ENCODE measurements at places on chromosomes 5 and 9. TPM values are rescaled to one million over a fixed set of nuclear protein-coding genes. Genes with fewer than 3 reads are reported as not detected.
A peak's percentile ranks its signal among the peaks of the same experiment; 100 is the strongest.

DNA sequence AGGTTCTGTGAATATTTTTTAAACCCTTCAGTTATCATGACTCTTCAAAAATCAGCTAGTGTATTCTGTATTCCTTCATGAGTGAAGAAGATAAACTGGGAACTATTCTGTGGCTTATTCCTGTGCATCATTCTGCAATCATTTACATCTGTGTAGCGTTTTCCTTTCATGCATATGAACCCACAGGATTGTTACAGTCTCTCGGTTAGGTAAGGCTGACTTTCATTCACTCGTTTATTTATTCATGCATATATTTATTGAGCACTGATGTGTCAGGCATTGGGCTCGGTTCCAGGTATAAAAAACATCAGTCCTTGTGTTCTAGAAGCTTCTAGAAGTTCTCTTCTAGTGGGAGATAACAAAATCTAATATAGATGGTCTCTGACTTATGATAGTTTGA, 318.4 kb downstream of the MAN2A1 start:
- DNase-seq, result no peak

DNA sequence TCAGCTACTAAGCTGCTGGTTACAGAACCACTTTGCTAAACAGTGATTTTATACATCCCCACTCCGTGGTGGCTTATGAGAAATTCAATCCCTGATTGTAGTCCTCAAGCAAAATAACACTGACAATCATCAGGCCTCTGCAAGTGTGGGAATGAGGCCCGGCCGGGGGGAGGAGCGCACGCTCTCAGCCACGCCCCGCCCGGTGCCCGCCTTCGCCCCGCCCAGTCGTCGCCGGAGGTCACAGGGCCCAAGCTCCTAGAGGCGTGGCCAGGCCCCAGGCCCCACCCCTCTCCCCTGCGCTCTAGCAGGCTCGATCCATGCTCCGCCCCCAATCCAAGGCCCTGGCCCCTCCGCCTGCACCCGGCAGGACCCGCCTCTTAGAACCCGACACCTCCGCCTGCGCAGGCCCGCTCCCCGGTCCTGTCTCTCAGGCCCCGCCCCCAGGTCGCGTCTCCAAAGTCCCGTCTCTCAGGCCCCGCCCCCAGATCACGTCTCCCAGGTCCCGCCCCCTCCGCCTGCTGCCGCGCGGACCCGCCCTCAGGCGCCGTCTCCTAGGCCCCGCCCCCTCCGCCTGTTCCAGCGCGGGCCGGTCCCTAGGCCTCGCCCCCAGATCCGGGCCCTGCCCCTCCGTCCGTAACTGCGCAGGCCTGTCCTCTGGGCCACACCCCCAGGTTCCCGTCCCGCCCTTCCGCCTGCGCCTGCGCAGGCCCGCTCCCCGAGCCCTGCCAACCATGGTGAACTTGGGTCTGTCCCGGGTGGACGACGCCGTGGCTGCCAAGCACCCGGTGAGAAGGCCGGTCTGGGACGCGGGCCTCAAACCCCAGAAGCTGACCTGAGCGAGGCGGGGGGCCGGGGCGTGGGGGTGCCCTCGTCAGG, at the start of gene TMEM141:
TMEM141 (plus strand) TSS at position 705 of the 876 bp plus-strand sequence; CDS start at position 732, 27 bp downstream.
- DNase-seq, result peak; percentile 100

DNA sequence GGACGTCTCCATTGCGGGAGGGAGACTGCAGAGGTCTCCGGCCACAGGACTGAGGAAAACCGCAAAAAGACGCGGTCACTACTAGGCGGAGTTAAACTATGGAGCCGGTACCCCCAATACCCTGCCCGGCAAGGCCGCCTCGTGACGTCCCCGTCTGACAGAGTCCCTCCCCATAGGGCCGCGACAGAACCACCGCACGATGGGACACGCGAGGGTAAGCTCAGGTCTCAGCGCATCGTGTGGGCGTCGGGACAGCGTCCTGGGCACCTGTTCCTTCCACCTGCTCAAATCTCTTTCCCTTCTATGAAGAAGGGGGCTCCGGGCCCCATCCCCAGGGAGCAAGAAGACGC, 35.2 kb upstream of the GLDC start:
- peak; percentile 77 for DNase-seq

DNA sequence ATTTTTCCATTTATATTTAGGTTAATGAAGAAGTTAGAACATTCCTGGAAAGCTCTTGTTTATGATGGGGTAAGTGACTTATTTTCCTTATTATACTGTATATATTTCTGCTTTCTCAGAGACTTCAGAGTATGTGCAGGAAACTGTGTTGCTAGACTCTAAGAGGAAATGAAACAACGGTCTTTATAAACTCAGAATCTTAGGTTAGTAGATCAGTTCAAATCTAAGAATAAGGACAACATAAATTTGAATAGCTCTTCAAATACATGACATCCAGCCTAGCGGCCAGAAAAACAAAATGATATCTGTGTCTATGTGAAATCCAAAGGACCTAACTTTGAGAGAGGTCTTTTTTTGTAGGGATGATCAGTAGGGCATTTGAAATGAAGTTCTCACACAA, 94.3 kb downstream of the PRKACG start:
- DNase-seq, result no peak

GRCh38 chr5:150164211-150164980, 2.2 kb upstream of the CDX1 start:
- DNase-seq, result no peak

DNA sequence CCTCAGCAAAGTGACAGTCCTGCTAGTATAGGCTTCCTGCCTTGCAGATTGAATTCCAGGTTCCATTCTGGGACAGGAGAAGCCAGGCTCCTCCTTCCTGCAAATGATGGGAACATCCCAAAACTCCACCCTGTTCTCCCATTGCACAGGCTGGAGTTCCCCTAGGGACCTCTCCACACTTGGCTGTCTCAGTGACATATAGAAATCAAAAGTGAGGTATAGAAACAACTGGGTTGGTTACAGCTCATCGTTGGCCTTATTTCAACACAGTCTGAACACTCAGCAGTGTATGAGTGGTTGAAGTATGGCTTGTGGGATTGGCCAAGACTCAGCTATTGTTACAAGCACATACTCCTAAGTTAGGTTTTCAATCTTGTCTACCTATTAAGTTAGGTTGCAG, 157.8 kb upstream of the FTMT start:
- DNase-seq, result no peak

The MSX2 gene
- total RNA-seq, result not detected

The INSYN2B gene
- total RNA-seq, result not detected

The ENTREP1 gene
- total RNA-seq, result not detected

The RGS7BP gene
- not detected for total RNA-seq

The TEX48 gene
- not detected for total RNA-seq

DNA sequence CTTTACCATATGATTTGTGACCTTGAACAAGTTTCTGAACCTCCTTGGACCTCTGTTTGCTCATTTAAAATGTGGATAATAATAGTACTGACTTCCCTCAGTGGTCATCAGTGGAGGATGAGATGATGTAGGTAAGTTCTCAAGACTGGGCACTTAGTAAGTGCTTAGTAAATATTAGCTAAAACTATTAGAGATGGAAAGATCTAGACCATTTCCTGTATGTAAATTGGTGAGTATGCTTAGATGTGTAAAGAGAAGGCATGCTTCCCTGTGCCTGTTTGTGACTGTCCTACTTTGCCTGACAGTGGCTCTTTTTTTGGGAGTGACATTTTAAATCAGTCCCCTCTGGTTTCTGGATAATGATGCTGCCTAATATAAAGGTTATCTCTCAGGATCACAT, 288.1 kb downstream of the GABRB2 start:
- no peak for DNase-seq

DNA sequence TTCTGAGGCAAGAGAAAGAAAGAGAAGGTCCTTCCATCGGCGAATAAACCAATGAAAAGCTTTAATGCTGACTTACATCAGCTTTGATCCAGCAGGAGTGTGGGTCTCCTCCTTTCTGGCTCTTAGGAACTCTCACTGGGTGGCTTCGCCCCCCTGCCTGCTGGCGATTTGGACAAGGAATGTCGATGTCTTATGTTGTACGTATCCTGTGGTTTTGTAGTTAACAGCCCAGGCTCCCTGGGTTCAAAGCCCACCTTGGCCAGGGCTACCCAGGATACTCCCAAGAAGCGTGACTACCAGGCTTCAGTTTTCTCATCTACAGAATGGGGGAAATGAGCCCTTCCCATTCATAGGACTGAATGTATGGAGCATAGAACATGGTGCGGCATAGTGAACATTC, 124.2 kb downstream of the ROR2 start:
- DNase-seq, result no peak

GRCh38 chr5:177233206-177233605, 70.3 kb downstream of the RAB24 start:
- DNase-seq, result no peak
